ENCODE measurements at places on chromosomes 4 and X. TPM values are rescaled to one million over a fixed set of nuclear protein-coding genes. Genes with fewer than 3 reads are reported as not detected.

- ATAC-seq, result no peak
Observed at GRCh38 chrX:95754411-95754810, 930.2 kb upstream of the DIAPH2 start.

DNA sequence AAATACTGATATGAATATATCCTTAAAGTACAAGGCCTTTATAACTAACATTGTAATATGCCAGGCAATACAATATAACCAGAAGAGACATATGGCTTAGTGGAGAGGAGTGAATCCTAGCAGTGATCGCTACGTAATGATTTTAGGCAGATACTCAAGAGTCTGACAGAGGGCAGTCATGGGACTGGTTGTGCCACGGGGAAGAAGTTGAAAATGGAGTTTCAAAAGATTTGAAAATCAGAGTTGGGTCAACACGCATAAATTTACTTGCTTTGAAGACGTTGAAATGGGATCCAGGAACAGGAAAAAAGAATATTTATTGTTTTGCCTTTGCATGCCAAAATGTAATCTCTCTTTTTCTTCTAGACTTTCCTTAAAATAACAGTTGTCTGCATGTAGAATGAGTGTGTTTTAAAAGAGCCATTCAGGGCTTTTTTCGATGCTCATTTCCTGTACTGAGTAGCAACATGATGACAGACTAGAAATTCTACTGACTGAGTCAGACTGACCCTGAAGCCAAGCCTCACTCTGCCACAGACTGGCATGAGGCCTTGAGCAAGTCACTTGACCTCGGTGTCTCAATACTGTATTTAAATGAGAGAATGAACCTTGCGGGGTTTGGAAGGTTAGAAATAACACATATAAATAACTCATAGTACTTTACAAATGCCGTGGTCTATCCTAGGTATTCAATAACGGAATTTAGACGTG, 8.1 kb upstream of the SMS start:
- no peak for ATAC-seq

Gene CSAG3
- not detected for total RNA-seq

Gene CLDN34
- total RNA-seq, result 0.71 TPM

Gene HTR2C
- 2.5 TPM for total RNA-seq

Measured in motor neuron (in vitro differentiated cells).